HEK293T (cell line): ENCODE measurements at places on chromosomes 5 and 9.
A peak's percentile ranks its signal among the peaks of the same experiment; 100 is the strongest.

DNA sequence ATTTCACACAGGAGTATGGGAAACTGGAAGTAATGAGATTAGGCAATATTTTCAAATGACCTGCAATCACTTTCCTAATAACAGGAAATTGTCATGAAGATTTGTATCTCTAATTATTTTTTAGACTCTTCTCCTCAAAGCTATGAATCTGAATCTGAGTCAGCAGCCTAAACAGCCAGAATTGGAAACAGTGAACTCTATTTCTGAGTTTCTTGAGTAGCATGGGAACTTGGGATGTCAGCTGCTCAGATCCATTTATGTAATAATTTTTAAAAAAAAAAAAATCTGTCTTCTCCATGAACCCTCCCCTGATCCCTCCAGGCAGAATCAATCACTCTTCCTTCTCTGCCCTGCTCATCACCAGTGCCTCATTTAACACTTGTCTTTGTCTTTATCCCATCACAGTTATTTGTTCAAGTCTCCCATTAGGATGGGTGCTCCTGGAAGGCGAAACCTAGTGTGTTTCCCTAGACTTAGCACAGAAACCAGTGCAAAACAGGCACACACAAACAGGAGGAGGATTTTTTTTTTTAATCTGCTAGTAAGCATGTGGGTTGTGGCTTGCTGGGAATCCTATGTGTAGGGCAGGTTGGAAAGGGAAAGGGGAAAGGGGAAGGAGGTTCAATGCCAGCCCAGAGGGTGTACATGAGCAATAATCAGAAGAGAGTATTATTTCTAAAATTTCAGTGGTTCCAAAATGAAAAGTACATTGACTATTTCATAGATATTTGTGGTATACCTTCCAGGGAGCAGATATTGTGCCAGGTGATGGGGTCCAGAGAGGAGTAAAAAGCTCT is 186.8 kb downstream of the TTLL11 start:
- DNase-seq = no peak

- DNase-seq = no peak
Observed at GRCh38 chr9:121373011-121373729, 3.1 kb upstream of the STOM start.

- DNase-seq = no peak
Observed at GRCh38 chr5:157108976-157109375, at the start of gene HAVCR2. Gene HAVCR2, minus strand, starts transcription at chr5:157109044. Its CDS starts 61 bp downstream, at chr5:157108983.

DNA sequence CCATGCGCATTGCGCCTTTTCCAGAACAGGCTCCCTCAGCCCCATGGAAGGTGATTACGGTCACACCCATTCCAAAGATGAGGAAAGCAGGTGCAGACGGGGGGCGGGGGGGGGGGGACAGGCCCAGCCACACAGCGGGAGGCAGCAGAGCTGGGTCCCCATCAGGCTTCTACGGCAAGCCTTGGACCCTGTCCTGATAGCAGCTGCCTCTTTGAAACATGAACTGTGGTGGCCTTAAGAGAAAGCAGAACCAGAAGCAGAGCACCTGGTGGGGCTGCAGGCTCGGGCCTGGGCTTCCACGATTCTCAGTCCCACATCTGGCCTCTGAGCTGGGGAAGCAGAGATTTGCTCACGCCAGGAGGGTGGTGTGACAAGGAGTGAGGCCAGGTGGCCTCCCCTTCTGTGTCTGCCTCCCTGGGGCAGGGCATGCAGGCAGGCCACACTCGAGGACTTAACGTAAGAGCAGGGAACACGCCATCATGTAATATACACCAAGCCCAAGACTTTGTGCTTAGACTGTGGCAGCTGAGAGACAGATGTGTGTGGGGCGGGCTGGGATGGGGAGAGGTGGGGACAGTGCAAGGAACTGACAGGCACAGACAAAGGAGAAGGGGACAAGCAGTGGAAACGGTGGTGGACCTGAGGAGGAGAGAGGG is 14.2 kb upstream of the PHYKPL start:
- DNase-seq = no peak

- no peak for DNase-seq
Observed at GRCh38 chr9:114100536-114100935, 1.4 kb upstream of the KIF12 start.

DNA sequence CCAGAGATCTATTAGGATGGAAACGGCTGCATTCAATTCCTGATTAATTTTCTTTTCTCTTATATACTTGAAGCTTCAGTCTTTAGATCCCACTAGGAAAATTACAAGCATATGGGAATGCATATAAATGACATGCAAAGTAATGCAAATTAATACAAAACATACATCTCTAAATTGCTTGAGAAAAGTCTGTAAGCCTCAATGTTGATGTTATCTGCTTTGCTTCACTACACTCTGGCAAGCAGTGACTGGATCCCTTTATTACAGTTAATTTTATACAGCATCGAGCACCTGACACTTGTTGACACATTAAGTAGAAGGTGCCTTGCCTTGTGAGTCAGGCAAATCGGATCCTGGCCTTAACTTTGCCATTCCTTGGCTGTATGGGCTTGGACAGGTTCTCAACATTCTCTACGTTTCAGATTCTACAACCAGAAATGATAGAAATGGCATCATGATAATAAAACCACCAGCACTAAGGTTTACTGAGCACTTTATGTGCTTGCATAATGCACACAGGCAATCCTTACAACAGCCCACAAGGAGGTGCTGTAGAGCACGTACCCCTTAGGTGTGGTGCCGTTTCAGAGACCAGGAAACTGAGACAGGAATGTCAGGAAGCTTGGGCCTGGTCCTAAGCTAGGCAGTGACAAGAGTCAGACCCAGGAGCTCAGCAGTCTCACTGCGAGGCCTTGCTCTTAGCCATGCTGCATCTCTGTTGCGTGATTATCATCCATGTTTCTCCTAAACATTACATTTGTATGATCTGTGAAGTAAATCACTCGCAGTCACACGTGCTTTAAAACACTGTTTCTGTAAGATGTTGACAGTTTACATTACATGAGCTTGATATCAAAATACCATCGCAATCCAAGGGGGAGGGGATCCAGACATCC is 2.7 kb downstream of the GCNT4 start:
- DNase-seq = peak; percentile 66

- DNase-seq = no peak
Observed at GRCh38 chr9:2725898-2726649, 8.8 kb downstream of the KCNV2 start.

- no peak for DNase-seq
Observed at GRCh38 chr5:143172739-143173138, 230.7 kb downstream of the NR3C1 start.

- no peak for DNase-seq
Observed at GRCh38 chr5:61053937-61054336, 108.3 kb downstream of the SMIM15 start.

GRCh38 chr5:92909602-92909962 is 671.4 kb downstream of the NR2F1-AS1 start:
- peak; percentile 59 for DNase-seq

GRCh38 chr5:35158622-35159369 is 71.5 kb downstream of the PRLR start:
- DNase-seq = no peak

DNA sequence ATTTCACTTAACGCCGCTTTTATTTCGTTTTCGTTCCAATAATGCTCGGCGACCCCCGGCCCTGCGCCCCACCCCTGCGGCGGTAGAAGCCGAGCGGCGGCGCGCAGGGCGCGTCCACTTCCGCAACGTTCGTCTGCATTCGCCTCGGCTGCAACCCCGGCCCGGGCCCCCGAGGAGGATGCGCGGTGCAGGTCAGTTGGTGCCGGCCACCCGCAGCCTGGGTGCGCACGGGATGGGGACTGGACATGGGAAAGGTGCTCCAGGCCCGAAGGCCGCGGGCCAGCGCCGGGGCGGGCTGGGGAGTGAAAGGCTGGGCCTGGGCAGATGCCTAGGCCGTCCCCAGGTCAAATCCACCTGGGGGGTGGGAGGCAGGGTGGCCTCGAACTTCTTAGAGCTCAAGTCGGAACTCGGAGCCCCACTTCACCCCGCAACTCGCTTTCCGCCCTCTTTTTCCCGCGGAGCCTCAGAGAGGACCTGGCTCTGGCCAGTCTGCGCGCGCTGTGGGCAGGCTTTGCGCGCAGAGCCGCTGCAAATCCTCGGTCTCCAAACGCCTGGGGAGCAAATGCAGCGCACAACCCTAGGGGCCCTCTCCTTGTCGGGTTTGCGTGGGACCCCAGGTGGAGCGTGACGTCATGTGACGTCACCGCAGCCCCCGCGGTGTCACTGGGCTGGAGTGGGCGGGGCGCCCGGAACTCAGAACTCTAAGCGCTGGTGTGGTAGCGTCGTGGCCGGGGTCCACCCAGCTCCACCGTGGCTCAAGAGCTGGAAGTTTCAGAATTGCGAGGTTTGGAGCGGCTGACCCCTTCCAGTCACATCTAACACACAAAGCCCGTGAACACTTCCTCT is 3.3 kb downstream of the TLX3 start:
- DNase-seq = no peak

DNA sequence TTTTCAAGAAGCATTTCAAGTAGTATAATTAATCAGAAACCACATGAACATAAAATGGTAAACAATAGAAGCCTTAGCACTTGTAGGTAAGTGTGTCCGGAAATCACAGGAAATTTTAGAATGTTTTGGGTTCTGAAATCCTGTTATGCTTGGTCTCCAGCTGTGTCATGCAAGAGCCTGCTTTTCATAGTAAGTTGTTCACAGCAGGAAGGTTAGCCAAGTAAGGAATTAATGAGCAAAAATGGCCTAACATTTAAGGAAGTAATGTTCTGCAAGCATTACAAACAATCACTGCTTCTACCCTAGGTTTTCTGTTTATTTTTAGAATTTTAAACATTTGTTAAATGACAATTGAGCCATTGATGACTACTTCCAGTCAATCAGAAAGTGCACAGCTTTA is 669.5 kb downstream of the SLCO4C1 start:
- no peak for DNase-seq

GRCh38 chr5:176157656-176158055 is 80.6 kb upstream of the SIMC1 start:
- DNase-seq = no peak

- DNase-seq = no peak
Observed at GRCh38 chr5:168315416-168316138, 24.1 kb downstream of the WWC1 start.

- no peak for DNase-seq
Observed at GRCh38 chr9:137951597-137952490, 74.3 kb downstream of the CACNA1B start.

DNA sequence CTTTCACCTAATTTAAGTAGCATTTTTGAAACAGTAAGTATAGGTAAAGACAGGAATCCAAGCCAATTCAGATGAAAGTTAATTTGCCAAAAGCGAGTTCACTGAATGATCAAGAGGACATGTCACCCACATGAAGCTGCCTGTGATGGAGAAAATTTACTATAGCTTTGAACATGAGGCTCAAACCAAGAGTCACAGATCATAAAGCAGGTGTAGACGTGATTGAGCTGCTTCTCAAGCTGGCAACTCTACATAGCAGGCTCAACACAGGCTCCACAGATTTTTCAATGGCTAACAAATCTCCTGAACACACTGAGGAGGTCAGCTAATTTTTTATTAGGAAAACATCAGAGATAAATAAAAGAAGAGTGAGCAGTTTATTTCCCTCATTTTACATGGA is 173.7 kb downstream of the FAM114A2 start:
- no peak for DNase-seq

- DNase-seq = no peak
Observed at GRCh38 chr5:169494383-169494935, 89.1 kb upstream of the SPDL1 start.
